ENCODE measurements at places on chromosomes 7 and 10. TPM values are rescaled to one million over a fixed set of nuclear protein-coding genes. Genes with fewer than 3 reads are reported as not detected.

- no peak for DNase-seq
Measured at GRCh38 chr7:31729195-31729804, 42.3 kb downstream of the PPP1R17 start.

- no peak for DNase-seq
Measured at GRCh38 chr7:100673942-100674410, 436 bp downstream of the GNB2 start.

DNA sequence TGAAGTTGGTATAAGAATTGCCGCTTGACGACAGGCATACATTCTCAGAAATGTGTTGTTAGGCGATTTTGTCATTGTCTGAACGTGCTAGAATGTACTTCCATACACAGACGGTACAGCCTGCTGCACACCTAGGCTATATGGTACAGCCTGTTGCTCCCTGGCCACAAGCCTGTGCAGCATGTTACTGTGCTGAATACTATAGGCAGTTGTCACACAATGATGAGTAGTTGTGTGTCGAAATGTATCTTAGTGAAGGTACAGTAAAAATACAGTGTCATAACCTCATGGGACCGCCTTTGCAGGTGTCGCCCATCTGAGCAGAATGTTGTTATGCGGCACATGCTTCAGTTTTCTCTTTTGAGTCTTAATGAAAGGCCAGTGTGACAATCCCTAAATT is 66.5 kb downstream of the SHH start:
- DNase-seq = no peak

DNA sequence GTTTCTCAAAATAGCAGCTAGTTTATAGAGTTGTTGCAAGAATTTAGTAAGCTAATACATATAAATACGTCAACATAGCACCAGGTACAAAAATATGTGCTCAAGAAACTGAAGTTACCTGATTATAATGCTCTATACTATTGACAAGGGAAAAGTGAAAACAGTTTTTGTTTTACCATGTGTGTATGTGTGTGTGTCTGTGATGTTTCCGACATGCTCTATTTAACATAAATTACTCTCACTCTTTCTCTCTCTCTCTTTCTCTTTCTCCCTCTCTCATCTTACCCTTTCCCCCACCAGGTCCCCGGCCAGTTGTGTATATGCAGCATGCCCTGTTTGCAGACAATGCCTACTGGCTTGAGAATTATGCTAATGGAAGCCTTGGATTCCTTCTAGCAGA is 4.3 kb downstream of the LIPN start:
- DNase-seq = no peak

- no peak for DNase-seq
Measured at GRCh38 chr10:63618552-63618951, 97.4 kb downstream of the REEP3 start.

GRCh38 chr7:99791021-99791420 is 7.0 kb upstream of the CYP3A4 start:
- DNase-seq = no peak

GRCh38 chr7:7803715-7804178 is 85.3 kb upstream of the RPA3 start:
- no peak for DNase-seq

GRCh38 chr10:100740476-100741377 is 4.7 kb upstream of the PAX2 start:
- DNase-seq = no peak

DNA sequence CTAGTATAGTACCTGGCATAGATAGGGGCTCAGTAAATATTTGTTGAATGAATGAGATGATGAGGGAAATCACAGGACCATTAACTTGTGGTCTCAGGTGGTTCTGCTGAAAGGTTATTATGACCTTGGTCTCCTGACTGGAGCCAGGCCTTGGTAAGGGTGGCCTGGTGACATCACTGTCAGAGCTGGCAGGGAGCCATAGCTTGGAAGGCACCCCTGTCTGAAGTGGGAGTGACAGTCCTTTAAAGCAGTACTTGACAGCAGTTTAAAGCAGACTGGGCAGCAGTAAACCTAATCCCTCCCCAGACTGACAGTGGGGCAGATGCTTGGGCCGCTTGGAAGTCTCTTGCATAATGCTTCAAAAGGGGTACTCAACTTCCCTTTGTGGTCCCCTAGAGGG is 13.4 kb downstream of the DPCD start:
- DNase-seq = no peak

GRCh38 chr7:51785171-51785570 is 468.6 kb upstream of the COBL start:
- no peak for DNase-seq

LRRC17 gene
- 42.0 TPM for total RNA-seq

ASB10 gene
- not detected for total RNA-seq

Data from mesothelial cell of epicardium (in vitro differentiated cells).